ENCODE measurements at places on chromosomes 2 and 18.

DNA sequence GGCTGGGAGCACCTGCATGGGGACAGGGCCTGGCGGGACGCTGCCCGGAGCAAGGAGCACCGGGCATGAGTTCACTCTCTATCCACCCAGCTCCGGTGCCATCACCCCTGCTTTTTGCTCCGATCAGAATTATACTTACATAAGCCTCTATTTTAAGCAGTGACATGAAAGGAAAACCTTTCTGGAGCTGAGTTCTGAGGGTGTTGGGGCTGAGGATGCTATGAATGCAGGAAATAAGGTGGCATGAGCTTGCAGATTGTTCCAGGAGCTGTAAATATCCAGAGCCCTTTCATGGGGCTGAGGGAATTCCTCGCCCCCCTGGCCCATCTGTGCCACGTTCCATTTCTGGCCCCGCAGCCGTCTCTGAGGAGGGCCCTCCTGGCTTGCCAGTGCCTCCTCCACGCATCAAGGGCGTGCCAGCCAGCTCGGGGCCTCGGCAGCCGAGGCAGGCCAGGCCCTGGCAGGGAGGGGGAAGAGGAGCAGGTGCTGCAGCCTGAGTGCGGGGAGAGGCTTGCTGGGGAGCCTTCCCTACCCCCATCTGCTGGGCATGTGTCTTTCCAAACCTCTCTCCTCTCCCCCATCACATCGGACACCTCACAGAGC lies 91.7 kb upstream of the MCFD2 start:
- DNase-seq: no peak

DNA sequence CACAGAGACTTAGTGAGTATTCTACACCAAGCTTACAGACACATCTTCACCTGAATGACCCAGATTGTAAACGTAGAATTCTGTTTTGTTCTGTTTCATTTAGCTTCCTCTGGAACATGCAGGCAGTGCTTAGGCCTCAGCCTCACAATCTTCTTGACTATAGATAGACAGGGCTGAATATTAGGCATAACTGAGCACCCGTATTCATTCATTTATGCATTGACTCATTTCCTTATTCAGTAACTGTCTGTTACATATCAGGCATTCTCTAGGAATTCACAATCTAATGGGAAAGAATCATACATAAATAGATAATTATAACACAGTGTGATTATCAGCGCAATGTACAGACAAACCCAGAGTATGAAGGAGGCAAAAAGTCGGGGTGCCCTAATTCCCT lies 124.9 kb upstream of the ETAA1 start:
- no peak for DNase-seq

GRCh38 chr2:241797441-241798080 lies 11.4 kb upstream of the NEU4 start:
- no peak for DNase-seq

DNA sequence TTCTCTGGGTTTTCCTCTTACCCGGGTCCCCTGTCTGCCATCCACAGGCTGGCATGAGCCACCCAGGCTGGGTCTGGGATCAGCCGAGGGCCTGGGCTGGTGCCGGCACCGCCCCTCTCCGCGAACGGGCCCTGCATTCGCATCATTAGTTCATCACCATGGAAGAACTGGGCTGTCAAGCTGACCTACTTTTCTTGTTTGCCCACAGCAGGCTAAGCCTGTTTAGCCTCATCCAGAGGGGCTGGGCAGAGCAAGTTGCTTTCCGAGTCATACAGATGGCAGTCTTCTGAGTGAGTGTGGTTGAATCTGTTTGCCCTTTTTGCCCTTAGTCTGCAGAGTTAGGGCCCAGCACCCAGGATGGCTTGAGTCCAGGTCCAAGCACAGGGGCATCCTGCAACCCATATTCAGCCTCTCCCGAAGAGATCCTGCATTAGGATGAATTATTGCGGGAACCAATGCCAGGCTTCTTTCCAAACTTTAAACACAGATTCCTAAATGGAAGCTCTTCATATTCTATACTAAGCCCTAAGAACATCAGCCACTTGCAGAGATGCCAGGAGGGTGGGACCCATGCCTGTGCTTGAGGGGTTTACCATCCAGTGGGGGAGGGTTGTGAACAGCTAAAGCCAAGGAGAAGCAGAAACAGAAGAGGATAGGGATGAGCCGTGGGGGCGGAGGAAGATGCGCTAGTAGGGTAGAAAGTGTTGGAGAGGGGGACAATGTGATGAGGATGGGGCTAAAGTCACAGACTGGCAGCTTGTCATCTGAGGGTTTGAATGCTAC lies 68.0 kb downstream of the NPAS2 start:
- peak; percentile 64 for DNase-seq

DNA sequence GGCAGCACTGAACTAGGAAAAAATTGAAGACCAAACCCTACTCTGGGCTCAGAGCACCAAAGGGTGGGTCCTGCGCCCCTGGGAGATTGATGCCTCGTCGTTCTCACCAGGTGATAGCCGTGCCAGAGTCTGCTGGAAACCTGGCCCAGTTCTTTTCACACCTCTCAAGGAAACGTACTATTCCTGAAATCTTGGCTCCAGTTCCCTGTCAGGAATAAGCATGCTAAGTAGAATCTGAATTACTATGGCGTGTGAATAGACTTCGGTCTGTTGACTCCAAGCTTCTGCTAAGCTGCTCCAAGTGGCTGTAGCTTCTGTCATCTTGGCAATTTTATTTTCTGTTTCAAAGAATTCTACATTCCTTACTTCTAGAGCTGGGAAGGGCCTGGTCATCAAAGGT lies 75.4 kb downstream of the MARCHF4 start:
- DNase-seq: no peak

Data from lung (tissue), 17 donors.